Stimulated activated effector memory CD8-positive, alpha-beta T cell treated with anti-CD3 and anti-CD28 coated beads, Interleukin-12 subunit alpha, Interleukin-12 subunit beta, amount 100 ng/mL, for 72 hours (primary cell): ENCODE measurements at places on chromosomes 7 and 10.

DNA sequence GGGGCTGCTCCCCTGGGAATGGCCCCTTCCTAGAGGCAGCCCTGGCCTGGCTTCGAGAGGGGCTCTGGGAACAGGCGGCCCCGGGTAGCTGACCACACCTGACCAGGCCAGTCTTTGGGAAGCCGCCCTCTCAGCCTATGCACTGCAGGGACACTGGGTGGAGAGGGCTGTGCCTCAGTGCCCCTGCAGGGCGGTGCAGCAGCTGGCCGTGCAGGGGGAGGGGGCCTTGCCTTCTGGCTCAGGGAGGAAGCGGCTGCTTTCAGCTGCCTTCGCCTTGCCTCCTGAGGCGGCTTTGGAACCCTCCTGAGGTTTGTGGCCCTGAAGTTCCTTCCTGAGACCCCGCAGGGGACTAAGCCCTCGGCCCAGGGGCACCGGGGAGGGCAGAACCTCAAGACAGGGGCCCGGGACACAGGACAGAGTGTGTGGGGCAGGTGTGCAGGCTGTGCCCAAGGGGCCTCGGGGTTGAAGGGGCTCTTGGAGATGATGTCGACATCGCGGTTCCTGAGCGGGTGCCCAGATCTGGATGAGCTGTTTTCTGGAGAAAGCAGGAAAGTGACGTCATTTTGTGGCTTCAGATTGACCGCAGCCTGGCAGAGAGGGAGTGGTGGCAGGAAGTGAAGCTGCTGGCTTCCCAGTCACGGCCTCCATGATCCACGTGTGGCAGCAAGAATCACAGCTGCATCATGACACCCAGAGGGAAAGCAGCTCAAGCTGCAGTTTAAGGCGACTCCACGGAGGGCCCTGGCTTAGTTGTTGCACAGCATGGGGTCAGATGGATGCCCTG, 17.7 kb downstream of the ADAM8 start:
- peak; percentile 58 for DNase-seq

DNA sequence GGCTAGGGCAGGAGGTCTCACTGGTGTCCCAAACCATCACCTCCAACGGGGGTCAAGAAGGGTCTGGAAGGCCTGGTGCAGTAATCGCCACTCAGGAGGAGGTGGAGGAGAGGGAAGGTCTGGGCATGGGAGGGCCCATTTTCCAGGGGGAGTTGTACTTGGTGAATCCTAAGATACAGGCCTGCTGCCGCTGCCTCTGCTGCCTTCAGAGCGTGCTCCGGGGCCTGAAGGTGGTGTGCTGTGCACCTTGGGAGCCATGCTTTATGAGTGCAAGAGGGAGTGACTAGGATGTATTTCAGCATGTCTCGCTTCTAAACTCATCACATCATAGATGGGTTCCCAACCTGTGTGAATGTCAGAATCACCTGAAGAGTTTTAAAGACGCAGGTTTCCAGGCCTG, 78.2 kb downstream of the GLRX3 start:
- no peak for DNase-seq

GRCh38 chr7:47338026-47338425, 243.9 kb downstream of the TNS3 start:
- no peak for DNase-seq

DNA sequence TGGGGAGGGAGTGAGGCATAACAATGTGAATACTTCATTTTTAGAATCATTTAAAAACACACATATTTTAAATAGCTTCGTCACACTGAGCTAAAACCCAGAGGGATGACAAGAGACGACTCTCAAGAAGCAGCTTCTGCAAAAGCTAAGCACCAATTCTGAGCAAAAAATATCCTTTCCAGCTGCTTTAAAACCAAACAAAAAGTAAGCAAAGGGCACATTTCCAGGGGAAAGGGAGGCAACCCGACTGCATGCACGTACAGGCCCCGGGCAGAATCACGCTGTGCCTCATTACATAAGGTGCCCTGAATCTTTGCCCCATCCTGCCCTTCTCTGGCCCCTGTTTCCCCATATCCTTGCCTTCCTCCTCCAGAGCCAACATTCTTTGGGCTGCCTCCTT, 78.4 kb downstream of the DGKI start:
- no peak for DNase-seq

DNA sequence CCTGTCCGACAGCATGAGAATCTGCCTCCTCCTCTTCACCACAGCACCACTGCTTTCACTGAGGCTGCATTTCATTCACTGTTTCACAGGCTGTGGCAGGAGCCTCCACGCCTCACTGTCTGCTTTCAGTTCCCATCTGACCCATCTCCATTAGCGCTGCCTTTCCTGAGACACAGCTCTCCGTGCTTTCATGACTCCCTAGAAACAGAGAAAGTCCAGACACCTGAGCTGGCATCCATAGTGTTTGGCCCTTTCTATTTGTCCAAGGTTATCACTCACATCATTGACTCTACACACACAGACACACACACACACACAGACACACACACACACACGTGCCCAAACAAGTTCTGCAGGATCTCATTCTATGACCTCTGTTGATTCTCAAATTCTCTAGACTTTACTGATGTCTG, 5.2 kb downstream of the LGI1 start:
- no peak for DNase-seq

- DNase-seq: no peak
These were observed 342.7 kb downstream of the GRID1 start for GRCh38 chr10:86023931-86024280.

- DNase-seq: peak; percentile 12
These were observed 4.4 kb upstream of the MYL7 start for GRCh38 chr7:44145479-44145968.

- no peak for DNase-seq
These were observed 195.0 kb downstream of the AHR start for GRCh38 chr7:17493446-17493845.

DNA sequence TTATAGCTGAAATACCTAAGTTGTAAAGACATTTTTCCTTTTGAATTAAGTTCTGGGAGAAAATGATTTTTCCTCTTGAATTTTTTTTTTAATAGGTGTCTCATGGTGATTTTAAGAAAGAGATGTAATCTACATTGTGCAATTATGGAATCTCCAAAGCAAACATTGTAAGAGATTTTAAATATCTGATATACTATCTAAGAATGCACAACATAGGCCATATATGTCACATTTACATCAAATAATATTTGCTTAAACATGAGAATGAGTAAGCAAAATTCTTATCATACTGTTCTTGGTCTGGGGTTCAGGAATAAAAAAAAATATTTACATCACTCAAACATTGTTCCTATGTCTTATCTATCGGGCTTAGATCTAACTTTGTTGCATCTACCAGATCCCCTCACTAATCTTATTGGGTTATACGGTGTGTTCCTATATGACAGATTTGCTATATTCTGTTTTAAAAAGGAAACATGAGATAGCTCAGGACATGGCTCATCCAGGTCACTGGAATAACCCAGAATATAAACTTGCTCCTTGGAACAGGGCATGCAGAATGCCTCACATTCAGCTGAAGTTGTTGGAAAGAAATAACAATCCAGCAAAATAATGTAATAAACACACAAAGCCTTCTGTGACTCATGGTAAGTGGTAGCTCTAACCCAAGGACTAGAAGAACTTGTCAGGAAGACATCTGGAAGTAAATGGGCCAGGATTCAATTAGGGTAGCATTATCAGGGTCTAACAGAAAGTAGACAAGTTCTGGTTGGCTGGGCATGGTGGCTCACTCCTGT, 794.7 kb downstream of the IPMK start:
- DNase-seq: no peak

- no peak for DNase-seq
These were observed 30.1 kb downstream of the C10orf90 start for GRCh38 chr10:126640401-126640800.

DNA sequence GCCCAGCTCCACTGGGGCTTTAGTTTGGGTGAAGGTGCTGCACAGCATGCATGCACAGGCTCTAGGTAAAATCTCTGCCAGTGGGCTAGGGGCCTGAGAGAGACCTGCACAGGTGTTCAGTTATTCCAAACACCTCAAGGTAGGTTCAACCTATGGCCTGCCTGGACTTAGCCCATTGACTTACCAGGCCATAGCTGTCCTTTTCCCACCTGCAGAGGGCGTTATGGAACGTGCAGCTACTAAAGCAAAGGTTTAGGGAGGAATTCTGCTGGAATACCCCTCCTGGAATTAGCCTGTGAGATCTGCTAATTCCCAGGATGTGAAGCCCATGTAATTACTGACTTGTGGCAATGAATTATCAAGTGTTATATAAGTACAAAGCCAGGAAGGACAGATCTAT, 3.6 kb downstream of the VWC2 start:
- no peak for DNase-seq

- no peak for DNase-seq
These were observed 311.0 kb downstream of the PTPRN2 start for GRCh38 chr7:158276414-158277218.

DNA sequence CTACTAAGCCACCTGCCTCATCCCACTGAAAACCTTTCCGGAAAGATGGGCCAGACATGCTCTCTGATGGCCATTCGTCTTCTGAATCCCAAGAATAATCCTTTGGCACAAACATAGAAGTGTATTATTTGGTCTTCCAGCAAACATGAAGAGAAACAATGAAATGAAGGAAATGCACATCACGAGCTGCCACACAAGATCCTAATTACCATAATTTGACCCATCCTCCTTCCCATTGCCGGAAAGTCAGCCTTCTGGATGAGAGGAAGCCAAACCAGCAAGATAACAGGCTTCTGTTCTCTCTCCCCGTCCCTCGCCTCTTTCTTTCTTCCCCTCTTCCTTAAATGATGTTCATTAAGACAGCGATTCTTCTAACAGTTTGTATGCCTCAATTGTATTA, 218.9 kb upstream of the KMT2E start:
- DNase-seq: no peak

DNA sequence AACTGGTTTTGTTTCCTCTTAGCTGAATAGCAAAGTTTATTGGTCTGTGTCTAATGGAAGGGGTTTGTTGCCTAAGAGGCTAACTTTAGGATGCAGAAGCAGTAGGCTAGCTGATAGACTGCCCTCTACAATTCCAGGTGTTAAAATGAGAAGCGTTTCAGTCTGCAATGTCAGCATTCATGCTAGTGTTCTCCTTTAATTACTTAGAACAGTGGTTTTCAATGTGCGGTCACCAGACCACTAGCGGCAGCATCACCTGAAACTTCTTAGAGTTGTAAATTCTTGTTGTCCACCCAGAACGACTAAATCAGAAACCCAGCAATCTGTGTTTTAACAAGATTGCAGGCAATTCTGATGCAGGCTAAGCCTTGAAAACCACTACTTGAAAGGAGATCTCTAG, 392.9 kb downstream of the IPMK start:
- no peak for DNase-seq

GRCh38 chr10:114635797-114636550, 22.1 kb downstream of the ABLIM1 start:
- DNase-seq: no peak

- DNase-seq: no peak
These were observed 54.7 kb upstream of the AMPH start for GRCh38 chr7:38685851-38686250.

- DNase-seq: no peak
These were observed 872.2 kb downstream of the ANKRD7 start for GRCh38 chr7:119096683-119097082.

- no peak for DNase-seq
These were observed 65.9 kb downstream of the PRKCQ start for GRCh38 chr10:6514180-6514579.

- DNase-seq: no peak
These were observed 6.4 kb downstream of the UBTD1 start for GRCh38 chr10:97505152-97505551.

- no peak for DNase-seq
These were observed 549.0 kb upstream of the LRRN3 start for GRCh38 chr7:110541962-110542361.

DNA sequence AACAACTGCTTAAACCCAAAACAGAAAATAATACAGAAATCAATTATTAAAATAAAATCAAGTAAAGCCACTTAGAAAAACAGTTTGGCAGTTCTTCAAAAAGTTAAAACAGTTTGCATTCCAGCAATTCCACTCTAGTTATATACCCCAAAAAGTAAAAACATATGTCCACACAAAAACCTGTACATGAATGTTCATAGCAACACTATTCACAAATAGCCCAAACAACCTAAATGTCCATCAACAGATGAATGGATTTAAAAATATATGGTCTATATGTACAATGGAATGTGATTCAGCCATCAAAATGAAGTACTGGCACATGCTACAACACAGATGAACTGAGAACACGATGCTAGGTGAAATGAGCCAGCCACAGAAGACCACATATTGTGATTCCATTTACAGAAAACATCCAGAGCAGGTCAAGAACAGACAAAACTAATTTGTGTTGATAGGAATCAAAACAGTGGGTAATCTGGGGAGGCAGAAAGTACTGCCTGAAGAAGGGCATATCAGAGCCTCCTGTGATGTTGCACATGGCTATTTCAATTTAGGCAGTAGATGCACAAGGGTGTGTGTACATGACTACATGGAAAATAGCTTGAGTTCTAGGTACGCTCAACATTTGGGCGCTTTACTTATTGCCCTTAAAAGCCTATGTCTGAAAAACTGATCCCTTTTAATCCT, 66.3 kb downstream of the CYTH3 start:
- DNase-seq: no peak

GRCh38 chr10:34505338-34505737, 309.8 kb downstream of the PARD3 start:
- DNase-seq: no peak

DNA sequence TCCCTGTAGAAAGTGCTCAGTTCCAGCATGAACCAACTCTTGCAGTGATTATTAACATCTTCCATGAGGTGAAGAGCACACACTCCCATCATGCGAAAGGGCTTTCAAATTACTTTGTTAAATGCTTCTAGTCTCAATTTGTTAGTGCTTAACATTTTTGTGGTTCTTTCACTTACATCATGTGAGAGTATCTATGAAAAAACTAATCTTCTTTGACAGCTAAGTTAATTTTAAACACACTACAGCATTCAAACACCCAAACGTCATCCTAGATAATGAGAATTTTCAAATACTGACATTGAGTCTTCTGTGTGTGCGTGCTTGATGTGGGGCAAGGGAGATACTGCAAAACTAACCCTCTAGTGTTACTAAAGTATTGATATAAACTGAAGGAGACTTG, 84.8 kb downstream of the ETV1 start:
- DNase-seq: no peak

DNA sequence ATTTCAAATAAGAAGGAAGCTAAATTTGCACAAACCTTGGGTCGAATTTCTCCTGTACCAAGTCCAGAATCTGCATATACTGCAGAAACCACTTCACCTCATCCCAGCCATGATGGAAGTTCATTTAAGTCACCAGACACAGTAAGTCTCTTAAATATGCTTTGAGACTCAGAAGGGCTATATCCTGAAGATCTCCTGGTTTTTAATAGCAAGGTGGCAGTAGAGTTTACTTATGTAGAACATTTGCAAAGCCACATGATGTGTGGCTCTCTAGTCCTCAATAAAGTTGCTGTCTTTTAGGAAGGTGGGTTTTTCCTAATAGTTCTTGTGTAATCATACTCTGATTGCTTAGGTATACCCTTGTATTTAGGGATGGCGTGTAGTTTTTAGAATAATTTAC, 8.7 kb downstream of the DBF4 start:
- no peak for DNase-seq
